Large intestine (tissue), 12 donors: ENCODE measurements at places on chromosomes 12 and 14. TPM values are rescaled to one million over a fixed set of nuclear protein-coding genes. Genes with fewer than 3 reads are reported as not detected.

- DNase-seq = no peak
Measured at GRCh38 chr12:2372735-2373134, 319.9 kb downstream of the CACNA1C start.

GRCh38 chr14:75409316-75410205 is 18.3 kb upstream of the JDP2 start:
- DNase-seq = no peak

GRCh38 chr14:35963209-35963608 is 137.1 kb downstream of the BRMS1L start:
- DNase-seq = no peak

The NAV3 gene
- 4.8 TPM for polyA plus RNA-seq

The PLEK2 gene
- 39.6 TPM for polyA plus RNA-seq
